ENCODE measurements at places on chromosomes 12 and 14.

DNA sequence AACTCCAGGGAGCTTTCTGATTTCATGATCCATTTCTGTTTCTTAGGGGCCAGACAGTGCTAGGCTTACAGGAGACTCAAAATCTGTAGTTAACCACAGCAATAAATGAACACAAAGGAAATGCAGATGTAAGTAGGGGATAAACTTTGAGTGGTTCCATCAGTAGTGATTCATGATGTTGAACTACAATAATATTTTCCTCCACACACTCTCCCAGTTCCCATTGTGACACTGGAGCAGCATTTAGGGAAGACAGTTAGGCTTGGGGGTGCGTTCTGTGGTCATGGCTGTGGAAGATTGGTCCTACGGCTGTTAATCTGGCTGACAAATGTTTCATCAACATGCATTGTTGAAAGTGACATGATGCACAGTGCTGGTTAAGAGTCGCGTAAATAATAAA lies 66.9 kb downstream of the HMGA2 start:
- H3K27me3 ChIP-seq: peaks cover 22% of the 10 kb centered on the region
- no peak for DNase-seq
- H3K27ac ChIP-seq: no peak overlapping the region
- no peaks in the 10 kb centered on the region for H3K36me3 ChIP-seq

DNA sequence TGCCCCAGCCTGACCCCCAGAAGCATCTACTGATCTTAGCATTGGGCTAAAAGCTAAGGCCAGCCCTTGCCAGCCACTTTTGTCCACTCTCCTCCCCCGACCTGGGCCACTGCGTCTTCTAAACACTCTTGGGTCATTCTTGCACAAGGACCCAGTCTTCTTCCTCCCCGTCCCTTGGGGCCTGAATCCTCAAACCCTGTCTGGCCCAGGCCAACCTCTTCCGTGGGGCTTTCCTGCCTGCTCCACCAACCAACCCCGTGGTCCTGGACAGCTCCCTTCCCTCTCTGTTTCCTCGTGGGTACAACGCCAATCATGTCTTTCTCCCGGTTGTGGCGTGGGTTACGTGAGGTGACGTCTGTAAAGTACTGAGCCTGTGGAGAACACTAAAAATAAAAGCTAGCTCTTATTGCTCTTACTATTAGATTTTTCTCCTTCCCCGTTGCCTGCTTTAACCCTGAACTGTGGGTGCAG lies 21.5 kb downstream of the FAM222A start:
- H3K27me3 ChIP-seq: peaks cover 56% of the 10 kb centered on the region
- H3K27ac ChIP-seq: no peak overlapping the region
- DNase-seq: peak; percentile 17
- no peaks in the 10 kb centered on the region for H3K4me1 ChIP-seq
- H3K4me3 ChIP-seq: no peak overlapping the region

GRCh38 chr14:53742233-53742620 lies 214.4 kb downstream of the BMP4 start:
- DNase-seq: no peak
- no peaks in the 10 kb centered on the region for H3K4me1 ChIP-seq
- H3K27ac ChIP-seq: no peak overlapping the region
- H3K27me3 ChIP-seq: no peaks in the 10 kb centered on the region

DNA sequence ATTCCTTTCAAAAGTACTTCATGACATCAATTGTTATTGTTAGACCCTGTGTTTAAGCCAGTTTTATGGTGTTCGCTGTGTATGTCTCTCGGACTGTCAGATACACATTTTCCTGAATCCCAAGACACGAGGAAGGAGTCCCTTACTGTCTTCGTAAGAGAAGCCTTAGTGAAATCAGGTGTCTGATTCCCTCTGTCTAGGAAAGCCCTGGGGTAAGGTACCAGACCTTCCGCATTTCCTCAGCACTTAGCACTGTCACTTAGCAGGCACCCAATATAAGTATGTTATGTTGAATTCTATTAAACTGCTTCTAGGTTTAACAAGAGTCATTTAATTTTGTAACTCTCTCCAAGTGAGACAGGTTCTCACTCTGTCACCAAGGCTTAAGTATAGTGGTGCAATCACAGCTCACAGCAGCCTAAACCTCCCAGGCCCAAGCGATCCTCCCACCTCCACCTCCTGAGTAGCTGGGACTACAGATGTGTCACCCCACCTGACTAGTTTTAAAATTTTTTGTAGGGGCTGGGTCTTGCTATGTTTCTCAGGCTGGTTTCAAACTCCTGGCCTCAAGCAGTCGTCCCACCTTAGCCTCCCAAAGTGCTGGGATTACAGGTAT lies 111.0 kb downstream of the BBS10 start:
- no peaks in the 10 kb centered on the region for H3K36me3 ChIP-seq
- no peak overlapping the region for H3K4me3 ChIP-seq
- H3K4me1 ChIP-seq: no peaks in the 10 kb centered on the region
- H3K27me3 ChIP-seq: no peaks in the 10 kb centered on the region
- H3K27ac ChIP-seq: no peak overlapping the region

- H3K4me1 ChIP-seq: peaks cover 30% of the 10 kb centered on the region
- peaks cover 53% of the 10 kb centered on the region for H3K36me3 ChIP-seq
- H3K27ac ChIP-seq: no peak overlapping the region
- no peak for DNase-seq
- peaks cover 11% of the 10 kb centered on the region for H3K27me3 ChIP-seq
Measured at GRCh38 chr12:51377099-51377984, 13.9 kb downstream of the GALNT6 start.

DNA sequence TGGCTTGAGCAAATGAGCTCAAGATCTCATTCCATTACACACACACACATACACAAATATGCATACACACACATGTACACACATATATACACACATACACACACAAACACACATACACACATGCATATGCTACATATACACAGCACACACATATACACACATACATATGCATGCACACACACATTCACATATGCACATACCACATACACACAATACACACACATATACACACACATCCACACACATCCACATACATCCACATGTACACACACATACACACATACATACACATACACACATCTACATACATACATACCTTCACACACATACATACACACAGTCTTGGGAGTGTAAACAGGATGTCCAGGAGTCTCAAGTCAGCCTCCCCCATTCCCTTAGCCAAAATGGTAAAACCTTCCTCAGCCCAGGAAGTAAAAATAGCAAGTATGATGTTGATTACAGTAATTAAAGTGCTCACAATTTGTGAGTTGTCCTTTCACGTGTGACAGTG lies 12.8 kb downstream of the HHIPL1 start:
- no peak for DNase-seq
- peaks cover 89% of the 10 kb centered on the region for H3K27me3 ChIP-seq
- H3K27ac ChIP-seq: no peak overlapping the region
- H3K4me3 ChIP-seq: no peak overlapping the region
- no peaks in the 10 kb centered on the region for H3K36me3 ChIP-seq
- H3K4me1 ChIP-seq: no peaks in the 10 kb centered on the region

- no peaks in the 10 kb centered on the region for H3K36me3 ChIP-seq
- no peak for DNase-seq
- peaks cover 7% of the 10 kb centered on the region for H3K4me1 ChIP-seq
- H3K27me3 ChIP-seq: peaks cover 42% of the 10 kb centered on the region
Measured at GRCh38 chr14:101010293-101010692, 106.8 kb upstream of the RTL1 start.

- DNase-seq: peak; percentile 61
- peak overlapping the region; percentile 92 for H3K27ac ChIP-seq
- peak overlapping the region; percentile 74 for H3K4me3 ChIP-seq
- H3K4me1 ChIP-seq: peaks cover 41% of the 10 kb centered on the region
- H3K36me3 ChIP-seq: peaks cover 29% of the 10 kb centered on the region
Measured at GRCh38 chr12:89863493-89863938, 154.9 kb upstream of the ATP2B1 start.

DNA sequence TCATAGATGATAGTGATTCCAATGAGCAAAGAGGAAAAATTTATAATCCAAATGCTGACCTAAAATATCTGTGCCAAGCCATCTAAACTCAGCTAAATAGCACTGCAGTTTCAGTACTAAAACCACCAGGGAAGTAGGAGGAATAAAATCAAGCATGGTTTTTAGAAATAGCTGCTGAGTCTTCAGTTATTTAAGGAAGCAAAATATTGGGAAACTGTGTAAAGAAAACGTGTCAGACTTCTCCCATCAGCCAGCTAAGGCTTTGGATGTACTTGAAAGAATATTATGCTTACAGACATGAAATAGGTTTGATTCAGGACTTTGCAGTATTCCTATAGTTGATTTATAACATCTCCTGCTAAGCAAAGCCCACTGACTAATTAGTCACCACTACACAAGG lies 24.7 kb downstream of the CLEC2D start:
- no peak for DNase-seq
- no peak overlapping the region for H3K4me3 ChIP-seq
- H3K27ac ChIP-seq: no peak overlapping the region
- peaks cover 79% of the 10 kb centered on the region for H3K4me1 ChIP-seq
- peaks cover 84% of the 10 kb centered on the region for H3K36me3 ChIP-seq

DNA sequence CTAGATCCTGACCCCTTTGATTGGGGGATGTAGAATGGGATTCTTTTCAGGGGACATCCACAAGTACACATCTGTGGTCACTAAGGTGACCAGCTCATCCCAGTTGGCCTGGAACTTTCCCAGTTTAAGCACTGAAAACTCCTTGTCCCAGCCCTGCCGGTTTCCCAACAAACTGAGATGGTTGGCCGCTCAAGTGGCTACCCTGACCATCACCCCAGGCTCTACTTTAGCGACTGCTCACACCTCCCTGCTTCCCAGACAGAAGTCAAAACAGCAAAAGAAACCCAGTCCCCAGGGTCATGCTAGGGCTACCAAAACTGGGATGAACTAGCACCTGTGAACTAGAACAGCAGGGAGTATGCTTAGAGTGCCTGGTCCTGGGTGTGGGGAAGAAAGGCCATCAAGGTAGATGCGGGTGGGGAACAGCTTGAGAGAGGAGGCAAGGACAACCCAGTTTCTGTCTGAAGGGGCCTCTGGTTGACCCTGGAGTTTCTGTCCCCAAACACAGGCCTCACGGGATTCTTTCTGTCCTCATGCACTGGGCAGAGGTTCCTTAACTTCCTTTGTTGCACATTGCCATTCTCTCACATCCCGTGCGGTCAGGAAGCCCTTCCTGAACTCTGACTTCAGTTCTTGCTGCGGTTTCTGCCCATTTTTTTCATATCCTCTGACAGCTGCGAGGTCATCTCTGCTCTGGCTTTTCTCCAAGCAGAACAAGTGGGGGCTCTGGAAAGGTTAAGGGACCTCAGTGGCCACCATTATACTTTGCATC lies 1.6 kb downstream of the LTB4R start:
- peak; percentile 71 for DNase-seq
- H3K27me3 ChIP-seq: no peaks in the 10 kb centered on the region
- H3K4me1 ChIP-seq: peaks cover 77% of the 10 kb centered on the region
- H3K36me3 ChIP-seq: peaks cover 40% of the 10 kb centered on the region

- no peaks in the 10 kb centered on the region for H3K27me3 ChIP-seq
- no peaks in the 10 kb centered on the region for H3K4me1 ChIP-seq
- no peak overlapping the region for H3K27ac ChIP-seq
- DNase-seq: no peak
Measured at GRCh38 chr12:91001306-91001705, 3.5 kb downstream of the EPYC start.

DNA sequence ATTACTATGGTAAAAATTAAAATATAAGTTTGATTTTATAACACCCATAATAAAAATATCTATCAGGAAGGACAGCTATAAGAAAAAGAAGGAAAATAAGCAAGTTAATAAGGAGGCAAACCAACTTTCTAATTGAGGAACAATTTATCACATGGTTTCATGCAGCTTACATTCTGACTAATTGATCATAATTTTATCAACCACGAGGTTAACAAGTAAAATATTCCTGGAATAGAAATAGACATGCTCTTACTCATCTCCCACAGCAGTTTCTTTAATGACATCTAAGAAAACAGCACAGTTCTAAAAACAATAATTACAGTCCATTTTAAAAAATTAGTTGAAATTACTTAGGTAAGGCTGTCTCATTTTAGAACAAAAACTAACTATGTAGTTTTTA lies 130.8 kb upstream of the KRR1 start:
- H3K4me1 ChIP-seq: peaks cover 15% of the 10 kb centered on the region
- H3K27ac ChIP-seq: no peak overlapping the region
- DNase-seq: no peak
- no peak overlapping the region for H3K4me3 ChIP-seq

DNA sequence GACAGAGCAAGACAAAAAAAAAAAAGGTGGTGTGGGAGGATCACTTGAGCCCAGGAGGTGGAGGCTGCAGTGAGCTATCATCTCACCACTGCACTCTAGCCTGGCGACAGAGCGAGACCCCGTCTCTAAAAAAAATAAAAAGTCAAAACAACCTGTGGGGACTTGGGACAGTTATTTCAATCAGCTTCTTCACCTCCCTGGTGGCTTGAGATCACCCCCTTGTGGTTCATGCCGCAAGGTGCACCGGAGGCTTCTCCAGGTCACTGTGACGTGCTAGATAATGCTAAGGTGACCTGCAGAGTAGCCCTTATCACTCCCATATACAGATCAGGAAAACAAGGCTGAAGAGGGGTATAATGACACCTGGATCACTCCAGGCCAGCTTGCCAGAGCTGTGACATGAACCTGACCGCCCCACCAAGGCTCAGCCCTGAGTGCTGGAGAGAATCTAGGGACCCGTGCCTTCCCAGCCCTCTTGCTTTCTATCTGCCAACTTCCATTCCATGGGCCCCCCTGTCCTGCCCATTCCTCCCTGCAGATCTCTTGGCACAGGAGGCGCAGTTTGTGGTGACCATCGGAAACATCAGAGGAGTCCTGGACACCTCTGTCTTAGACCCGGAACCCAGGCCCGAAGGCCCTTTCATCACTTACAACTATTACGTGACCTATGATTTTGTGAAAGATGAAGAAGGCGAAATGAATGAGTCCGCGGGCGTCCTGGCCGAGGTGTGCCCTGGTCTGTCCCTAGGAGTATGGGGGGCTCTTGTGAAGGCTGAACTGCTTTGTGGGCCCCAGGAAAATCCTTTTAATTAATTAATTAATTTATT lies 8.1 kb downstream of the LRRC43 start:
- peak; percentile 84 for DNase-seq
- no peaks in the 10 kb centered on the region for H3K4me1 ChIP-seq
- H3K27ac ChIP-seq: no peak overlapping the region
- H3K27me3 ChIP-seq: peaks cover 40% of the 10 kb centered on the region
- no peak overlapping the region for H3K4me3 ChIP-seq
- H3K36me3 ChIP-seq: no peaks in the 10 kb centered on the region
